ENCODE measurements at places on chromosomes 16 and 17. TPM values are rescaled to one million over a fixed set of nuclear protein-coding genes. Genes with fewer than 3 reads are reported as not detected.

DNA sequence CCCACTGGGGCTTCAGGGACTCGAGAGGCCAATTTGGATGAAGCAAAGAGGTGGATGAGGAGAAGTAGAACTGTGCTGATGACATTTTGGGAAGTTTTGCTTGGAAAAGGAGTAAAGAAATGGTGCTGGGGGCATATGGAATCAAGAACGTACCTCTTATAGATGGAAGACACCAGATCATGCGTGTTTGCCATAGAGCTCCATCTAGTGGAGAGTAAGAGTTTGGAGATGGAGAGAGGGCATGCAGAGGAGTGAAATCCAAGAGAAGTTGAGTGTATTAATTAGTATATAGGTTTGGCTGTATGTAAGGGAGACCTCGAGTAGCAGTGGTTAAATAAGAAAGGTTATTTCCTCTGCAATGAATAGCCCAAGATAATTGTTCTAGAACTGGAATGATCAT, 56.0 kb downstream of the SHISA6 start:
- no peak overlapping the region for H3K4me3 ChIP-seq
- no peak for DNase-seq
- no peaks in the 10 kb centered on the region for H3K36me3 ChIP-seq
- no peaks in the 10 kb centered on the region for H3K27me3 ChIP-seq
- no peaks in the 10 kb centered on the region for H3K4me1 ChIP-seq

GRCh38 chr17:17710728-17711541, 29.7 kb downstream of the RAI1 start:
- no peak for DNase-seq
- peak overlapping the region; percentile 65 for H3K27ac ChIP-seq
- H3K4me3 ChIP-seq = no peak overlapping the region
- H3K27me3 ChIP-seq = no peaks in the 10 kb centered on the region
- no peaks in the 10 kb centered on the region for H3K36me3 ChIP-seq

DNA sequence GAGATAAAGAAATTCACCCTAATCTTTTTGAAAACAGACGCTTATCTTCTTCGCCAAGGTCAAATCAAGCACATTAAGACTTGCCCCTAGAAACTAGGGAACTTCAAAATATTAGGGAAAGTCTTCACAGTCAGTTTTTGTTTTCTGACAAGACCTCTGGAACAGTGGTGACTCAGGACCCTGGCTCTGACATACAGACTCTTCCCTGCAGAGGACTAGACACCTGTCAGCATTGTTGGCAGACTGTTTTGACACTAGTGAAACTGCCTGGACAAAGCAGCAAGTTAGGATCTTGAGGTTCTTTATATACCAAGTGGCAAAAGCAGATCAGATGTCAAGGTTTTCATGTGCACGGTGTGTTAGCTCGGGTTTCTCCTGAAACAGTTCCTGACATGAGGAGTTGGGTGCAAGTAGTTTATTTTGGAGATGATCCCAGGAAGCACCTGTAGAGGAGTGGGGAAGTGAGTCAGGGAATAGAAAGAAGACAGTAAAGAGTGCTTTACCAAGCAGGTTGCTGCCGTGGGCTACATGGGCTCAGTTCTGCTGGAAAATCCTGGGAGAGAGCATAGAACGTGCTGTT, 182.0 kb upstream of the IRX5 start:
- H3K27me3 ChIP-seq = no peaks in the 10 kb centered on the region
- H3K27ac ChIP-seq = no peak overlapping the region
- H3K4me3 ChIP-seq = no peak overlapping the region
- no peaks in the 10 kb centered on the region for H3K4me1 ChIP-seq
- no peak for DNase-seq
- H3K36me3 ChIP-seq = no peaks in the 10 kb centered on the region

DNA sequence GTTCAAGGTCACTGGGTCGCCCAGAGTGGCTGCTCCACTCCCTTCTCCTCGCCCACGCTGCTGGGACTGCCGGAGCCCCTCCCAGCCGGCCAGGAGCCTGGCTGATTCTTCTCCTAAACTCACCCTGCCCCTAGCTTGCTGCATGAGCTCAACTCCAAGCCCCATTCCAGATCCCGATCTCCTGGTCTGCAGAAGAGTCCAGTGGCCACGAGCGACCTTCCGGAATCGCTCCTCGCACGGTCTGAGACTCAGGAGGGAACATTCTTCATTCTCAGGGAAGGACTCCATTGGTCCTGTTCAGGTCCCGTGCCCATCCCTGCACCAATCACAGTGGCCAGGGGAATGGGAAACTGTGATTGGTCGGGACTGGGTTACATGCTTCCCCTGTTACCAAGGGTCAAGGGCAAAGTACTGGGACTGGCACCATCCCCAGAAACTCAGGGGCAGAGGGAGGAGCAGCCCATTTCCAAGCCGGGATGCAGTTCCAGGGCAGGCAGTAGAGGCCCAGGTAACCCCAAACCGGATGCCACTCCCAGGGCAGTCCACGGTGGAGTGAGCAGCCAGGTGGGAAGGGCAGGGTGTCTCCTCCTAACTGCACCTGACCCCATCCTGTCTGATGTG, 24.5 kb upstream of the CIBAR2 start:
- peak; percentile 76 for DNase-seq
- peak overlapping the region; percentile 45 for H3K4me3 ChIP-seq

Gene RAD51C
- total RNA-seq = 29.3 TPM

Gene DNAI2
- total RNA-seq = not detected

Gene KRT33B
- total RNA-seq = not detected

Gene SARM1
- total RNA-seq = 6.2 TPM
